ENCODE measurements at places on chromosomes 11 and 22. TPM values are rescaled to one million over a fixed set of nuclear protein-coding genes. Genes with fewer than 3 reads are reported as not detected.

OR51B4 gene
- 0.27 TPM for total RNA-seq

SYT7 gene
- total RNA-seq = 6.3 TPM

CRYBA4 gene
- total RNA-seq = not detected

DNA sequence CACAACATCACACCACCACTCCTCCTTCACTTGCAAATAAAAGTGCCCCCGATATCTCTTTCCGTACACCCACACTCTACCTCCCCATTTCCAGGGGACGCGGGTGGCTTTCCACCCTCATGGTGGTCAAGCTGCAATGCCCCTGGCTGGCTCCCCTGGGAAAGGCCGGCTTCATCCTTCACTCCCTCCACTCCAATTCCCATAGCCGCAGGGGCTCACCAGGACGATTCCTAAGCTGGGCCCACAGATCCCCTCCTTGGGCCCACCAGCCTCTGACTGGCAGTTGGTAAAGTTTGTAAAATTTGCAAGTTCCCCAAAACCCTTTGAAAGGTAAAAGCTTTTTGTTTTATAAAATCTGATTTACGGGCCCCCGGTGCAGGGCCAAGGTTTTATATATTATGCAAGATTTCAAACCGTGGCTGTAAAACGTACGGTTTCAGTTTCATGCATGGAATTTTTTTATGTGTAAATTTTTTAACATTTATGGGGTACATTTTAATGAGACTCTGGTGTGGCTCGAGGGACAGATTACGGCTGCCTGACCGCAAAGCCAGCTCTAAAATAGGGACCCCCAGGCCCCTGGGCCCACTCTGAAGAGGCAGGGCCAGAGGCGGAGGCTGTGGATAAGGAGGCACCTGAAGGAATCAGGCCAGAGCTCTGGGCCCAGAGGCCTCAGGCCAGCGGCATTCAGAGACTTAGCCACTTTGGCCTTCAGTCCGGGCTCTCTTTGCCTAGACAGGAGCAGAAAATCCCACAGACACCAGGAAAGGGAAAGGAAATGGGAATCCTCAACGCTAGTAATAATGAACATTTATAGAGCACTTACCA, 106.5 kb downstream of the FEZ1 start:
- no peak for DNase-seq
- peak overlapping the region; percentile 15 for H3K27ac ChIP-seq
- H3K4me3 ChIP-seq = no peak overlapping the region
- H3K36me3 ChIP-seq = no peaks in the 10 kb centered on the region

DNA sequence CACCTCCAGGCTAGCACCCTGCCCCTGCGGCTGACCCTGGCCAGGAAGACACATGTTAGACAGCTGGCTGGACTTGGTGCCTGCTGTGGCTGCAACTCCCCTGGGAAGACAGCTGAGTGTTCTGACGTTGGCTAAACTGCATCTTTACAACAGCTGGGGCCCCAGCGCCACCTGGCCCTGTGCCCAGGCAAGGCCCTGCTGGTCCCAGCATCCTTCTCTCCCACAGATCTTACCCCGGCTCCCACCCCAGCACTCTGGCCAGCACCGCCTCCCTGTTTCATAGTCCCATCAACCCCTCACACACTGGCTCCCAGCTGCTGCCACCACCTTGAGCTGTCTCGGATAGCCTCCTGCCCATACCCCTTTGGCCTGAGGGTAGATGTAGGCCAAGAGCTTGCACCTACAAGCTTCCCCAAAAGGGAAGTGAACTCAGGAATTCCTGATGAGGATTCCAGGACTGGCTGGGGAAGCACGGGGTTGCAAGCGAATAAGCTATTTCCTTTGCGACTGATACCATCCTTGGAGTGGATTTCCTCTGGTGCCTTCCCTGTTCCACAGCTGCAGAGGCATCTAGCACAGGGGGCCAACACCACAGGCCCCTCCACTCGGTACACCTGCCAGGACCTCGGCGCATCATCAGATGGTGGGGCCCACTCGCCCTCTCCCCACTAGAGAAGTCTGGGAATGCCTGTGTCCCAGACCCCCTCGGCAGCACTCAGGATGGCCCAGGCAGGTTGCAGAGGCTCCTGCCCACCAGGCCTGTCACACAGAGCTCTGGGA, 28.5 kb downstream of the RSPH14 start:
- H3K4me3 ChIP-seq = no peak overlapping the region
- no peaks in the 10 kb centered on the region for H3K27me3 ChIP-seq
- no peak overlapping the region for H3K27ac ChIP-seq
- DNase-seq = no peak
- no peaks in the 10 kb centered on the region for H3K4me1 ChIP-seq

DNA sequence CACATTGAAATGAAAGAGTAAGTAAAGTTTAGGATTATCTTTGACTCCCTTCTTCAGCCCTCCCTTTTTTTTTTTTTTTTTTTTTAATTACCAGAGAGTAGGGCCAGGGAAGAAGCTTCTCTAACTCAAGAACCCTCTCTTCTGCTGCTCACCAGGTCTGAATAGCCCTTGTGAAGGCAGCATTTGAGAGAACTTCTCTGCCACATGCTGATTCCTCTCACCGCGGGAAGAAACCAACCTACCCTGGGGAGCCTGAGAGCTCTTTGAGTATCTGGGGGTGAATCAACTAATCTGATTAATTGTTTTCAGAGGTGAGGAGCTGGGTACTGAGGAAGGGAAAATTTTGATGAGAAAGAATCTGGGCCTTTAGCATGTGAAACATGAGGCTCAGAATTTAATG, 434.5 kb upstream of the CCDC90B start:
- DNase-seq = no peak
- no peaks in the 10 kb centered on the region for H3K27me3 ChIP-seq
- no peak overlapping the region for H3K27ac ChIP-seq
- no peak overlapping the region for H3K4me3 ChIP-seq

DNA sequence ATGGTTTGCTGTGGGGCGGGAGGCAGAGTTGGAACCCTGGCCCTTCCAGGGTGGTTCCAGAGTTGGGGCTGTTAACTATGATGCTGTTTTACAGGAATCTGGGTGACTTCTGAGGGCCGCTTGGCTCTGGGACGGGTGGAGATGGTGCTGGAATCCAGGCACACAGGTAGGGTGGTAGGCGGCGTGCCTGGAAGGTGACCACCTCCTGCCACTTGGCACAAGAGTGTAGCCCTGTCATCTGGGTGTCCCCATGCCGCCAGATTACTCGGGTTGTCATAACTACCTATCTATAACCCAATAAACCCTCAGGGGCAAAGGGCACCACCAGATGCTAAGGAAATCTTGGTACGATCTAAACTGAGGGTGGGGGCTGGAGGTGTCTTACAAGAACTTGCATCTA, 1.3 kb downstream of the CARS1 start:
- DNase-seq = no peak
- H3K27ac ChIP-seq = no peak overlapping the region
- no peaks in the 10 kb centered on the region for H3K27me3 ChIP-seq
- H3K4me3 ChIP-seq = peak overlapping the region; percentile 90

GRCh38 chr11:127472505-127472904, 471.9 kb upstream of the KIRREL3 start:
- no peaks in the 10 kb centered on the region for H3K27me3 ChIP-seq
- no peaks in the 10 kb centered on the region for H3K4me1 ChIP-seq
- no peak for DNase-seq
- H3K27ac ChIP-seq = no peak overlapping the region
- H3K36me3 ChIP-seq = no peaks in the 10 kb centered on the region
- no peak overlapping the region for H3K4me3 ChIP-seq

DNA sequence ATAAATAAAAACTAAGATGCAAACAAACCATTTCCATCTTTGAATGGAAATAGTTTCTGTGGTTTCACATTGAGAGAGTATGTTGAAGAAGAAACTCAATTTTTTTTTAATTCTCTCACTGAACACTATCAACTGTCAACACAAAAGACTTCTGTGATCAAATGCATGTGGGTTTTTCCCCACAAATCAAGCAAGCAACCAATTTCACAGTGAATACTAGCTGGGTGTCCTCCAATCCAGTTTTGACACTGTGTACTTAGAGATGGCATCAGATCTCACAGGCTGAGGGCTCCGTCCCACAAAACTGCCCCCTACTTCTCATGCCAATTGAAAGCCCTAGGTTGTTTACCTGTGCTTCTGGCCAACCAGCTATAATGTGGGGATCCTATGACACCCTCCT, 34.5 kb downstream of the CTSC start:
- no peak for DNase-seq
- H3K36me3 ChIP-seq = no peaks in the 10 kb centered on the region
- H3K27ac ChIP-seq = no peak overlapping the region
- no peaks in the 10 kb centered on the region for H3K27me3 ChIP-seq
- peaks cover 19% of the 10 kb centered on the region for H3K4me1 ChIP-seq

DNA sequence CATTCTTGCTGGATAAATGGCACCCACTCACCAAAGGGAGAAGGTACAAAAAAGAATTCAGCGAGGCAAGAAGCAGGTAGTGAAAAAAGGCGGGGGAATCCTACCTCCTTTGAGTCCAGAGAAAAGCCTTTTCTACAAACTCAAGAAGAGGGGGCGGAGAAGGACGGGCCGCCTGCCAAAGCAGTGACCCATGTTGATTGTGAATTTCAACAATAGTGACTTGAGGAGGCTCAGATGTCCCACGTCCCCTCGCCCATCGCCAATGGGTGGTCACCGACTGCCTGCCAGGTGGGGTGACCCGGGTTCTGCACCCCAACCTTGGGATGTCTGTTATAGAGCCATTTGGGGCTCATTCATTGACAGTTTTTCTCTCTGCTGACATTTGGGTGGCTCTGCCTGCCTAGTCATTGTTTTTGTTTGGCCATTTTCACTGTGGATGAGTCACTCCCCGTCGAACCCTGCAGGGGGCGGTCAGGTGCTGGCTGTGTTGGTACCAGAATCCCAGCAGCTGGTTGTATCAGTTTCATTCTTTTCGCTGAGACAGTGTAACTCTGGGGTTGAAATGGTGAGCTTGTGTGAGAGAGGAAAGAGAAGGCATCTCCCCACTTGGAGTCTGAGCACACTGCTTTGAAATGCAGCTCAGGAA, 163.4 kb upstream of the NCAM1 start:
- H3K4me3 ChIP-seq = no peak overlapping the region
- no peaks in the 10 kb centered on the region for H3K36me3 ChIP-seq
- no peak overlapping the region for H3K27ac ChIP-seq
- peaks cover 4% of the 10 kb centered on the region for H3K4me1 ChIP-seq
- H3K27me3 ChIP-seq = no peaks in the 10 kb centered on the region

DNA sequence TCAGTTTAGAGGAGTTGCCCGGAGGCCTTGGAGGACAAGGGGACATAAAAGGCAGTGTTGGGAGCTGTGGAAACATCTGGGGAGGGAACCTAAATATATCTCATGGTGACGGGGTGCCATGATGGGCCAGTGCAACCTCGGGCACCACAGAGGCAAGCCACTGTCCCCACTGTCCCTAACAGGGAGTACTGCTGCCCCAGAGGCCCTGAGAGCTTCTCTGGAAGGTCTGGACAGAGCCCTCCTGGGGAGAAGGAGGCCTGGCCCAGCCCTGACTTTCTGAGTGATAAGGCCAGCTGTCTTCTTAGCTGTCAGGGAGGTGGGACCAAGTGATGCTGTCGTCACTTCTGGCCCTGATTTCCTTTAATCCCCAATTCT, 5.5 kb upstream of the P2RY6 start:
- peaks cover 8% of the 10 kb centered on the region for H3K27me3 ChIP-seq
- peaks cover 17% of the 10 kb centered on the region for H3K4me1 ChIP-seq
- no peak overlapping the region for H3K4me3 ChIP-seq
- H3K36me3 ChIP-seq = no peaks in the 10 kb centered on the region
- DNase-seq = no peak

- H3K4me3 ChIP-seq = no peak overlapping the region
- H3K27ac ChIP-seq = no peak overlapping the region
- H3K36me3 ChIP-seq = no peaks in the 10 kb centered on the region
- DNase-seq = no peak
- H3K4me1 ChIP-seq = no peaks in the 10 kb centered on the region
Measured at GRCh38 chr22:34743110-34743751, 322.7 kb upstream of the ISX start.

DNA sequence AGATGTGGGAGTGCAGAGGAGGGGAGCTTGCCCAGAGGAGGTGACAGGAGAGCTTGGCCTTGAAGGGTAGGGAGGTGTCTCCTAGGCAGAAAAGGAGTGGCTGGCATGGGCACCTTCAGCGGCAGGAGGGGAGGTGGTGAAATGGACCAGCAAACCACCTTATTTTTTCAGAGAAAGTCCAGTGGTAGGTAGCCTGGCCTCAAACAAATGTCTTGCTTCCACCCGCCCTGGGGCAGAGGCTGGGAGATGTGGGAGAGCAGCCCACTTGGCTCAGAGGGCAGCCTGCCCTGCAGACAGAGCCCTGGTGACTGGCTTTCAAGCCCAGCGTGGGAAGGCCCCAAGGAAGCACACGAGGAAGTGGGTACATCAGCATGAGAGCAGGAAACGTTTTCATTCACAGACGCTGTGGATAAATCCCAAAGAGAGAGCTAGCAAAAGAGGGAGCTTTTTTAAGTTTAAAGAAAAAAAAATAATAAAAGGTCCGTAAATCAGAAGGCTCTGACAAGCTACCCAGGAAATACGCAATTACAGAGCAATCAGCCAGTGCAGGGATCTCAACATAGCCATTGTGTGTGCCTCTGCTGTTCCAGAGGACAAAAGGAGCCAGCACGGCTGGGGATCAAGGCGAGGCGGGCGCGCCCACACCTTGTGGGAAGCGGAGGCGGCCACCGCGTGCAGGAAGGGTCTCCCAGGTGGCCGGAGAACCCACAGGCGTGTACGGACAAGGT, 238.7 kb upstream of the PLET1 start:
- DNase-seq = peak; percentile 62
- no peaks in the 10 kb centered on the region for H3K36me3 ChIP-seq
- no peaks in the 10 kb centered on the region for H3K4me1 ChIP-seq
- H3K27ac ChIP-seq = no peak overlapping the region
- no peak overlapping the region for H3K4me3 ChIP-seq

- peaks cover 28% of the 10 kb centered on the region for H3K36me3 ChIP-seq
- H3K4me1 ChIP-seq = no peaks in the 10 kb centered on the region
- DNase-seq = no peak
- no peak overlapping the region for H3K27ac ChIP-seq
Measured at GRCh38 chr22:31893460-31893859, 50.9 kb upstream of the YWHAH start.
